ENCODE measurements at places on chromosomes 4 and X.

DNA sequence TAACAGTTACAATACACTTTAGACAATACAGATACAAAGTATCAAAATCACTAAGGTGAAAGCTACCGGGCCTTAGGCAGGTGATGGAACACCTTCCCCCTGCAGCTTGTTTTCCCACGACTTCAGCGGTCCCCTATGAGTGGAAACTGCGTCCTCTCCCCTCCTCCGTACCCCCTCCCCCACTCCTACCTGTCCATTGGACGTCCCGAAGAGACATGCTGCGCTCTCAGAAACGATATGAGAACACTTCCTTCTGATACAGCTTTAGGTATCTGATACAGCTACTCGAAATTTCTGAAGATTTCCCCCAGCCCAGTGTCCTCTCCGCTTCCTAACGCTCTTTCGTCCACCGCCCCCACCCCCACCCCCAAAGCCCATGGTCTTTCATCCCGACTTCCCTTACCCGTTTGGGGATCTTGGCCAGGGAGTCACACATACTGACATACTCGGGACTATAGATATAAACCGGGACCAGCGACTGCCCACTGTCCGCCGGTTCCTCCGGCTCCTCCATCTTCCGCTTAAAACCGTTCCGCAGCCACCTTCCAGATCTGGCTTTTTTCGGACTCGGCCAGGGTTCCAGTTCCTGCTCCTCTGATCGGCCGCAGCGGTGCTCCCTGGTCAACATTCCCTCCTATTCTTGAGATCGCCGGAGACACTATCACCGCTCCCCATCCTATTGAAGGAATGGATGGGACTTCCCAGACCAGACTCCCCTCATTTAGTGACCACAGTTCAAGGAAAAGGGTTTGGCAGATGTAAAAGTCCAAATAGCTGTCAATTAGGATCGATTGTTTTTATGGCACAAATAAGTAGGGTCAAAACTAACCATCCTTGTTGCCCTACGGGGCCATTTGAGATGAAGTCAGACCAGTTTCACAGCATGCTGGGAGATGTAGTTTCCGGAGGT is at the start of gene HDAC8:
HDAC8 (minus strand) TSS at position 596 of the 910 bp plus-strand sequence; CDS start at position 514, 82 bp downstream.
- no peaks in the 10 kb centered on the region for H3K4me1 ChIP-seq
- DNase-seq, result no peak
- peak within 1 kb of the TSS; percentile 71 for H3K4me3 ChIP-seq
- H3K36me3 ChIP-seq, result peaks cover 4% of the 10 kb centered on the region

- H3K4me3 ChIP-seq, result no peak overlapping the region
- no peaks in the 10 kb centered on the region for H3K27me3 ChIP-seq
- H3K27ac ChIP-seq, result no peak overlapping the region
- H3K36me3 ChIP-seq, result no peaks in the 10 kb centered on the region
- H3K4me1 ChIP-seq, result no peaks in the 10 kb centered on the region
- no peak for DNase-seq
Measured at GRCh38 chr4:187188118-187188517, 464.5 kb upstream of the FAT1 start.

GRCh38 chr4:65825116-65825753 is 154.9 kb upstream of the EPHA5 start:
- no peak for DNase-seq
- H3K27me3 ChIP-seq, result no peaks in the 10 kb centered on the region

DNA sequence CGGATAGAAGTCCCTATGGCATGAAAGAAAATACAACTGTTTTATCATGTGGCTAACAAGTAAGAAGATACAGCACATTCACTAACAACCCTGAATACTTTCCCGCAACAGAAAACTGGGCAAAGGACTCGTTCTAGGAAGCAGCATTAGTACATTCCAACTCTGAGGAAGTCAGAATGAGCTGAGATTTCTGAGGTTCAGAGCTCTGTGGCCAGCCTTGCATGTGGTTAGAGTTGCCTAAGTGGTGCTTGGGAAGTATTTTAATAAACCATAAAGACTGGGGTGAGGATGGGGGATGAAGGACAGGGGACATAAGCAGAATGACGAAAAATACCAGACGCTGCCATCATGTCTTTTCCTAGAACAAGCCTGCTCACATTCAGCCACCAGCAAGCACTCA is 82.2 kb downstream of the EFHC2 start:
- H3K4me1 ChIP-seq, result peaks cover 14% of the 10 kb centered on the region
- H3K4me3 ChIP-seq, result no peak overlapping the region
- no peak for DNase-seq
- no peaks in the 10 kb centered on the region for H3K27me3 ChIP-seq

GRCh38 chr4:81337211-81337610 is 122.2 kb upstream of the PRKG2 start:
- no peaks in the 10 kb centered on the region for H3K27me3 ChIP-seq
- no peak overlapping the region for H3K4me3 ChIP-seq
- DNase-seq, result no peak
- H3K27ac ChIP-seq, result no peak overlapping the region
- H3K4me1 ChIP-seq, result no peaks in the 10 kb centered on the region

DNA sequence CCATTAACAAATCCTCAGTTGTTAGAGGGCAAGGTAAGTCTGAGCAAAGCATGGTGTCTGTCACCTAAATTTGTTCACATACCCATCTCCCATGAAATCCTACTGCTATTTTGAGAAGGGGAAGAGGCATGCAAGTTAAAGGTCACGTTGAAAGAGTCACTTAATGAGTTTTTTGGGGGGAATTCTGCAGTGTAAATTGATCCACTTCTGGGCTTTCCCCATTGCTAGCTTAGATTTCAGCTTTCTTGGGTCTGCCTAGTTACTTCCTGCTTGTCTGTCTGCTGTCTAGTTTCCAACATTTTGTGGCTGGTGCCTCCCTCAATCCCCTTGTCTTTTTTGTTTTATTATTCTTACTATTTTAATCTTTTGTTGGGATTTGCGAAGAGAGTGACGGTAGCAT is 32.0 kb downstream of the CEP135 start:
- no peak for DNase-seq
- H3K4me3 ChIP-seq, result no peak overlapping the region
- peaks cover 16% of the 10 kb centered on the region for H3K36me3 ChIP-seq
- no peaks in the 10 kb centered on the region for H3K27me3 ChIP-seq

- no peak overlapping the region for H3K27ac ChIP-seq
- H3K36me3 ChIP-seq, result no peaks in the 10 kb centered on the region
- DNase-seq, result no peak
- no peaks in the 10 kb centered on the region for H3K27me3 ChIP-seq
Measured at GRCh38 chr4:43133566-43133965, 241.1 kb downstream of the GRXCR1 start.

- no peaks in the 10 kb centered on the region for H3K4me1 ChIP-seq
- no peak overlapping the region for H3K27ac ChIP-seq
- H3K36me3 ChIP-seq, result no peaks in the 10 kb centered on the region
- no peaks in the 10 kb centered on the region for H3K27me3 ChIP-seq
Measured at GRCh38 chrX:10470009-10470408, 150.4 kb downstream of the MID1 start.

DNA sequence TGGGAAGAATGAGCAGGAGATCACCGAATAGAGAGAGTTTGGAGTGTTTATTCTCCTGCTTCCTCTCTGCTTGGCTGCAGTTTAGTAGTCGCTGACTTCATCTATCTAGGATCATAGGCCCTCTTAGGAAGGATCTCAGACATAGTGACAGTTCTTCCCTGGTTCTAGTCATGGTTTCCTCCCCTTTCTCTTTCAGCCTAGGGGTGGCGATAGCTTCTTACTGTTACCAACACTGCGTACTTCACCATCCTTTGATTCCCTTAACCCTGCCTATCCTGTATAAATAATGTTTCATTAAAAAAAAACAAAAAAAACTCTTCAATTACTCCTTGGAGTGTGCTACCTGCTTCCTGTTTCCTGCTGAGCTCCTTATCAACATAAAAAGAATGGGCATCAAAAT is 103.8 kb downstream of the DDX53 start:
- H3K27ac ChIP-seq, result no peak overlapping the region
- no peak for DNase-seq
- H3K36me3 ChIP-seq, result no peaks in the 10 kb centered on the region
- no peaks in the 10 kb centered on the region for H3K27me3 ChIP-seq
- H3K4me1 ChIP-seq, result no peaks in the 10 kb centered on the region
- no peak overlapping the region for H3K4me3 ChIP-seq

GRCh38 chr4:20926529-20926928 is 226.3 kb downstream of the PACRGL start:
- no peak overlapping the region for H3K4me3 ChIP-seq
- no peaks in the 10 kb centered on the region for H3K27me3 ChIP-seq
- no peak for DNase-seq
- H3K36me3 ChIP-seq, result no peaks in the 10 kb centered on the region
- H3K27ac ChIP-seq, result no peak overlapping the region
- no peaks in the 10 kb centered on the region for H3K4me1 ChIP-seq

- DNase-seq, result no peak
- H3K4me3 ChIP-seq, result no peak overlapping the region
- no peaks in the 10 kb centered on the region for H3K36me3 ChIP-seq
- peaks cover 3% of the 10 kb centered on the region for H3K27me3 ChIP-seq
- no peak overlapping the region for H3K27ac ChIP-seq
- H3K4me1 ChIP-seq, result no peaks in the 10 kb centered on the region
Measured at GRCh38 chr4:80361329-80361900, 25.9 kb downstream of the CFAP299 start.

GRCh38 chrX:15468036-15468435 is 25.1 kb downstream of the PIR start:
- H3K36me3 ChIP-seq, result no peaks in the 10 kb centered on the region
- no peak overlapping the region for H3K4me3 ChIP-seq
- H3K27me3 ChIP-seq, result no peaks in the 10 kb centered on the region
- H3K27ac ChIP-seq, result no peak overlapping the region

- DNase-seq, result no peak
- no peak overlapping the region for H3K27ac ChIP-seq
- H3K27me3 ChIP-seq, result no peaks in the 10 kb centered on the region
- H3K4me3 ChIP-seq, result no peak overlapping the region
- H3K4me1 ChIP-seq, result no peaks in the 10 kb centered on the region
- H3K36me3 ChIP-seq, result no peaks in the 10 kb centered on the region
Measured at GRCh38 chrX:141183000-141183399, 6.1 kb upstream of the LDOC1 start.

DNA sequence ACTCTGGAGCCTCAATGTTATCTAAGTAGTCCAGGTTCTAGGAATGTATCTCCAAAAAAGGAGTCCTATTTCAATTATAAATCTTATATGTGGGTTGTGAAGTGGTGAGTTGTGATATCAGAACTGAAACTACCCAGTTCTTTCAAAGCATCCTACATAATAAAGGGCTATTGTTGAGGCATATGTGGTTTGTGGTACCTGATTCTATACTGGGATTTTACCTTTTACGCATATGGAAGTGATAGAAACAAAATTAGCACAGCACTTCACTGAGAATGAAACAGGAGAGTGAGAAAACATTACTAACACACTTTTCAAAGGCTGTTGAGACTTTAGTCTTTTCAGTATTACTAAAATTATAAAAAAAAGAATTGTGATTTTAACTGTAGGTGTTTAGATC is 417.7 kb upstream of the GALNT7 start:
- no peak overlapping the region for H3K4me3 ChIP-seq
- H3K36me3 ChIP-seq, result no peaks in the 10 kb centered on the region
- H3K27ac ChIP-seq, result no peak overlapping the region
- no peak for DNase-seq
- H3K27me3 ChIP-seq, result no peaks in the 10 kb centered on the region

DNA sequence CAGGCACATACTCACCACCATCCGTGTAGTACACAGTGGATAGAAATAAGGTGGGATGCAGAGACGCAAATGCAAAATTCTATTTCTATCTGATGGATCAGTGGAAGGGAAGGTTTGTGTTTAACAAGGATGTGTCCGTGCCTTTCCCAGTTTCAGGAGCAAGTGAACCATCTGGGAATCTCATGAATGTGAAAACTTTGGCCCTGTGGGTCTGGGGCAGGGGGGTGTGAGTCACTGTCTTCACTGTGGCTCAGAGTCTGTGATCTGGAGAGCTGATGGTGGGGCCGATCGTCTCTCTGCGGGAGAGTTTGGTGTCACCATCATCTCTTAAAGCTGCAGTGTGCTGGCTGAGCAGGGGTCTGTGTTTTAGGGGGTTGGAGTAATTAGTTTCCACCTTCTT is 179.3 kb upstream of the STS start:
- H3K4me1 ChIP-seq, result no peaks in the 10 kb centered on the region
- H3K27me3 ChIP-seq, result no peaks in the 10 kb centered on the region
- no peaks in the 10 kb centered on the region for H3K36me3 ChIP-seq
- no peak overlapping the region for H3K27ac ChIP-seq

DNA sequence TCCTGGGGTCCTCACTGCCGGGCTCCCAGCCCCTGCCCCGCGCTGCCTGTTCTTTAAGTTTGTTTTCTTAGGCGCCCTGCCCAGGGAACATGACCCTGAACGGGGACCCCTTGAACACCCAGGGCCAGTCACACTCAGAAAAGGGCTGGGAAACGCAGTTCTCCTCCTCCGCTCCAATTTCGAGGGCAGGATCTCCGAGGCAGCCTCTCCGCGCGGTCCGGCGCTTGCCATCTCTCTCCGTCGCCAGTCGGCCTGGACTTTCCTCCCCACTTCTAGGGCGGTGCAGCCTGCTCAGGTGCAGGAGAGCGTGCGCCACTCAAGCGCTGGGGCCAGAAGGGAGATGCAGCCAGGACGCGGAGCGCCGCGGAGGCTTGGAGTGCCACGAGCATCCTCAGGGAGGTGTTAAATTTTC is 9.9 kb downstream of the PRDM8 start:
- no peaks in the 10 kb centered on the region for H3K27me3 ChIP-seq
- no peak overlapping the region for H3K4me3 ChIP-seq
- H3K36me3 ChIP-seq, result no peaks in the 10 kb centered on the region
- H3K4me1 ChIP-seq, result no peaks in the 10 kb centered on the region

- no peaks in the 10 kb centered on the region for H3K27me3 ChIP-seq
- no peak for DNase-seq
- H3K27ac ChIP-seq, result no peak overlapping the region
Measured at GRCh38 chr4:74733756-74734155, 60.6 kb downstream of the BTC start.

- H3K27me3 ChIP-seq, result no peaks in the 10 kb centered on the region
- no peaks in the 10 kb centered on the region for H3K36me3 ChIP-seq
- no peaks in the 10 kb centered on the region for H3K4me1 ChIP-seq
- no peak overlapping the region for H3K4me3 ChIP-seq
- H3K27ac ChIP-seq, result no peak overlapping the region
Measured at GRCh38 chr4:180788729-180789128, 1454.5 kb upstream of the TENM3 start.

DNA sequence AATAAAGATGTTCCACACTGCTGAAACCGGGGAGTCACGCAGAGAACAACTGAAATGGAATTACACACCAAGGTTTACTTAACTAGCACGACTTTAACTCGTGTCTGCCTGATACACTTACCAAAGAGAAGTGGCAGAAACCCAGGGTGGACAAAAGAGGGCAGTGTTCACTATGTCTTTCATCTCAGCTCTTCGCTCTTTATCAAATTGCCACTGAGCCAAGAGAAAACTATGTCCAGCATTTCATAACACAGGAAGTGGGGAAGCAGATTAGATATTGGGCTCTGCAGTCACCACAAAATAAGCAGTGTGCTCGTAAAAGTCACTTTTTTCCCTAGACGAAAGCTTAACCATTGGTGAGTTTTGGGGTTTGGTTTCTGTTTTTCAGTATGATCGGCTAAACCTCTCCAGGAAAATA is 155.7 kb downstream of the CHIC2 start:
- no peak overlapping the region for H3K27ac ChIP-seq
- H3K36me3 ChIP-seq, result no peaks in the 10 kb centered on the region
- H3K4me3 ChIP-seq, result no peak overlapping the region
